Activated CD4-positive, CD25-positive, alpha-beta regulatory T cell treated with anti-CD3 and anti-CD28 coated beads, Interleukin-2, amount 50 U/mL, for 24 hours (primary cell): ENCODE measurements at places on chromosomes 7 and 10.

- ATAC-seq, result no peak
Observed at GRCh38 chr10:33279811-33280602, 54.5 kb downstream of the NRP1 start.

DNA sequence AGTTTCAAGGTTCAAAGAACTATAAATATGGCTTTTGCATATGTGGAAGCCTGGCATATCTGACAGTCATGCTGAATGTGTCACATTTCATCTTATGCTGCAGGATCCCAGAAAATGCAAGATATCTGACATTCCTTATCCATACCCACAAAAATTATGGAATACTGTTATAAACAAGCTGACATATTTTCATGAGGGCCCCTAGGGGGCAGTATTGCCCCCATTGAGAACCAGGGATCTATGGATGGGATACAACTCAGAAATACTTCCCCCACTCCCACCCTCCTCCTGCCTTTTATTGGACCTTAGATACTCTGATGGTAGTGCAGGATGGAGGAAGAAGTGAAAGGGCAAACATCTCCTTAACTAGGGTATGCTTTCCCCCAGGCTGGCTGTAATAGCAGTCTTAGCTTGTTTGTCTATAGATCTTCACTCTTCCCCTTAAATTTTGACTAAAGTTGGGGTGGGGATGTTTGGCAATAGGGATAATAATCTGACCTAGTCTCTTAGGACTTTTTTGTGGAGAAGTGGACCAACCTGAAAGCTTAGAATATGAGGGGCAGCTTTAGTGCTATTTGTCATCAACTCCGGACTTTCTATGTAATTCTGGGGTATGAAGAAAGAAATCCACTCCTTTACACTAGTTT is 3.5 kb upstream of the GNGT1 start:
- no peak for ATAC-seq

- ATAC-seq, result no peak
Observed at GRCh38 chr7:11615174-11615573, 216.8 kb downstream of the THSD7A start.

GRCh38 chr7:69813637-69814240 is 215.5 kb downstream of the AUTS2 start:
- ATAC-seq, result no peak

DNA sequence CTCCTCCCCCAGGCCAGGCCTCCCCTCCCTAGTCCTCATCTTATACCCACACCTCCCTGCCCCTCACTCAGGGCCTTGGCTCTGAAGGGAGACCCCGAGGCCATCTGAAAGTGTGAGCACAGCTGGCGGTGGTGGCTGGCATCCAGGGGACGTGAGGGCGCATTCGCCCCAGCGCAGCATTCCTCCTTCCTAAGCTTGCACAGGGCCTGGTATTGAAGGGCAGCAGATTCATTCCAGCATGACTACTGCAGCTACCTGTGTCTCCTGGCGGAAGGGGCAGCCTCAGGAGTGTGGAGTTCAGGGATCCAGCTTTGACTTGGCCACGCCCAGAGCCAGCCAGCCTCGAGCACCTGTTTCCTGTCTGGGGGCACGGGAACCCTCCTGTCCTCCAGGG is 72.6 kb downstream of the PARP12 start:
- no peak for ATAC-seq

DNA sequence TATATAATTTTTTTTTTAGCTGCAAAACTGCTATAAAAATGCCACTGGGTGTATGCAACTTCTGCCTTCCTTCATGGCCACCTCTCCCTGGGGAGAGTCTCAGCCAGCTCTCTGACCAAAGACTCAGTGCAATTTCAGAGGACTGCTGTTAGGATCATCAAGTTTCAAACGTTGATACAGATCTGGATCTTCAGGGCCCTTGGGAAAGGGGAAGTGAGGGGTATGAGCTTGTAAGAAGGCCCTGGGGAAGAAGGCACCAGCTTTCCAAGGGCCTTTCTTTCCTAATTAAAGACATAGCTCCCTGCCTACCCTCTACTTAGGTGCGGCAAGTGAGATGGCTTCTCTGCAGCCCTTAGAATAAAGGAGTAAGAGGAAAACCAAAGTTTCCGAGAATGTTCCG is 130.4 kb downstream of the CUL2 start:
- no peak for ATAC-seq

DNA sequence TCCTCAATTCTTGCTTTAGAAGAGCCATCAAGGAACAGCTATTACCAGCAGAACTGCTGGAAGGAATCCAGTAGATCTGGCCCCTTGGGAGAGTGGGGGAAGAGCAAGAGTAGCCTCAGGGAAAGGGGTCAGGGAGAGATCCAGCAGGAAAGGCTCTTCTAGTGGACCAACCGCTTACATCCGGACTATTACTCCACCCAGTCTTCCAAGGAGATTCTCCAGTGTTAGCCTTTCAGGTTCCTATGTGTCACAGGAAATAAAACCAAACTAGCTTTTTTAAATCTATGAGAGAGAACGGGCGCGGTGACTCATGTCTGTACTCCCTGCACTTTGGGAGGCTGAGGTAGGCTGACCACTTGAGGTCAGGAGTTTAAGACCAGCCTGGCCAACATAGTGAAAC is 34.3 kb downstream of the TET1 start:
- ATAC-seq, result no peak

DNA sequence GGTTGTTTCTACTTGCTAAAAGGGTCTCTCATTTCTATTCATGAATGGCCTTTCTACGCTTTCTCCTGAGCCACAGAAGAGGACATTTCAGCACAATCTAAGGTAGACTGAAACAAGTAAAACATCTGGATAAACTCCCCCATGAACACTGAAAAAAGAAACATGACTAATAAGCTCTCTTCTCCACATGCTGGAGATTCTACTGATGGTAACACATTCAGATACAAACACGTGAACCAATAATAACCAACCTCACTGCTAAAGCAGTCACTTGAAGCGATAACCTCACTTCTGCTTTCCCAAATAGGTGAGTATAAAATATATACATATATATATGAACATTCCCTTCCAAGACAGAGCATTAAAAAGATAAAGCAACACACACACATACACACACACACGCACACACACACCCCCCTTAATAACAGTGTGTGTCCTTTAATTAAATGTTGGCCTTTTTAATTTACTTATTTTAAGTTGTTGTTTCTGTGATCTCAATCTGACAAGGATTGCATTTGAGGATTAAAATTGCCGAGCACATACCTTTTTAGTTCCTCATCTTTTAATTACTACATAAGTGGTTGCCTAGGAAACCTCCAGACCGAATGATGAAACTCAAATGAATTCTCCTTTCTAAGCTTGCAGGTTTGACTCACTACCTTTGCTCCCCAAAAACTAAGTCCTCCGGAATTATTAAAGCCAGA is 292.4 kb upstream of the KLF14 start:
- peak; percentile 58 for ATAC-seq
